NCI-H2081 (cell line): ENCODE measurements at places on chromosomes 5 and 9.

- no peak for DNase-seq
Measured at GRCh38 chr9:91864380-91864779, 85.6 kb downstream of the ROR2 start.

GRCh38 chr5:155522540-155522939 lies 509.0 kb downstream of the KIF4B start:
- no peak for DNase-seq

- no peak for DNase-seq
Measured at GRCh38 chr9:116271340-116271739, 117.7 kb downstream of the PAPPA start.

DNA sequence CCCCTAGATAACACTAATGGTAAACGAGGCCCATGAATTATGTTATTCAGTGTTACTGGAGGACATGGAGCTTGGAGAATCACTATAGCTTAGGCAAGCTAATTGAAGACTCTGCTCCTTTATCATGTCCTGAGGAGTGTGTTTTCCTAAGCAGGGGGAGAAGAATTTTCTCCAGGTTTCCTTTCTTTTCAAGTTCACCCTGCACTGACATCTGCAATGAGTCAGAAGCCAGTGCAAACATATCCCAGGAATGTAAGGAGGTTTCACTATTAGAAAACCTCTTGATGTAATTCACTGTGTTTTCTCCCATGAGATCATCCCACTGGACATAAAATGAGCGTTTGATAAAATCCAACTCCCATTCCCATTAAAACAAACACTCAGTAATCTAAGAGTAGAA lies 75.6 kb downstream of the DMRT2 start:
- no peak for DNase-seq

- DNase-seq = peak; percentile 69
Measured at GRCh38 chr5:41869151-41869723, 988 bp downstream of the OXCT1 start.

DNA sequence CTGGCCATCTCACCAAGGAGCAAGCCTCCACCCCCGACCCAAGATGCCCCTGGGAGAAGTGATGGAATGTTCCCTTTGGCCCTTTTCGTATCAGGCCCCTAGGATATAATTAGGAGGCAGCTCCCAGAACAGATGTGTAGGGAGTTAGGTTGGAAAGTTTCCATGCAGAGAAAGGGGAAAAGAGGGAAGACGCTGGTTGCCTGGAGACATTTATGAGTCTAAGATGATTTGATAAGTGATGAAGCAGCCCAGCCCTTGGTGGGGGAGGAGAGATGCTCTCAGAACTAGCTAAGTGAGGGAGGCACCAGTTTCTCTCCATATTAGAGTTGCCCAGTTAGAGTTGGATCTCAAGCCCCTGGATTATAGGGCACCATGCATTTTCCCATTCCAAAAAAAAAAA lies 137.5 kb downstream of the GNA14 start:
- no peak for DNase-seq

GRCh38 chr5:33558489-33558888 lies 117.7 kb downstream of the TARS1 start:
- no peak for DNase-seq

DNA sequence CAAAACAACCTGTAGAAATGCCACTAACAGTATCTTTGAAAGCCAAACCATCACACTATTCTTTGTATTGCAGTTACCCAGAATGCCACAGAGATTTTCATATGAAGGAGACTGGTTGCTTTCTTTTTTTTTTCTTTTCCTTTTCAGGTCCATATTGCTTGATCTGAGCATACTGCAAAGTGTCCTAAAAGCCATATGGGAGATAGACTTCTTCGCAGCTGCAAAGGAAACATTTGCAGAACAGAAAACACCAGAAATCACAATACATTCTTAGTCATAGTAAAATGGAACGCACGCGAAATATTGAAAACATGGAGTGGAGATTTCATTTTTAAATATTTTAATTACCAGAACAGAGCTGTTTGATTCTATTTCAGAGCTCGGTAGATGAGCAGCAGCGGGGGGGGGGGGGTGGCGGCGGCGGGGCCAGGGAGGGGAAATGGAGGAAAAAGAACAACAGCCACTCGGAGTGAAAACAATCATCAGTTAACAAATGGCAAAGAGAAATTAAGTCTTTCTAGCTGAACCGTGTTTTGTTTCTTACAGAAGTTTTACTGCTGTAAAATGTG lies 284.1 kb downstream of the NFIB start:
- DNase-seq = no peak

DNA sequence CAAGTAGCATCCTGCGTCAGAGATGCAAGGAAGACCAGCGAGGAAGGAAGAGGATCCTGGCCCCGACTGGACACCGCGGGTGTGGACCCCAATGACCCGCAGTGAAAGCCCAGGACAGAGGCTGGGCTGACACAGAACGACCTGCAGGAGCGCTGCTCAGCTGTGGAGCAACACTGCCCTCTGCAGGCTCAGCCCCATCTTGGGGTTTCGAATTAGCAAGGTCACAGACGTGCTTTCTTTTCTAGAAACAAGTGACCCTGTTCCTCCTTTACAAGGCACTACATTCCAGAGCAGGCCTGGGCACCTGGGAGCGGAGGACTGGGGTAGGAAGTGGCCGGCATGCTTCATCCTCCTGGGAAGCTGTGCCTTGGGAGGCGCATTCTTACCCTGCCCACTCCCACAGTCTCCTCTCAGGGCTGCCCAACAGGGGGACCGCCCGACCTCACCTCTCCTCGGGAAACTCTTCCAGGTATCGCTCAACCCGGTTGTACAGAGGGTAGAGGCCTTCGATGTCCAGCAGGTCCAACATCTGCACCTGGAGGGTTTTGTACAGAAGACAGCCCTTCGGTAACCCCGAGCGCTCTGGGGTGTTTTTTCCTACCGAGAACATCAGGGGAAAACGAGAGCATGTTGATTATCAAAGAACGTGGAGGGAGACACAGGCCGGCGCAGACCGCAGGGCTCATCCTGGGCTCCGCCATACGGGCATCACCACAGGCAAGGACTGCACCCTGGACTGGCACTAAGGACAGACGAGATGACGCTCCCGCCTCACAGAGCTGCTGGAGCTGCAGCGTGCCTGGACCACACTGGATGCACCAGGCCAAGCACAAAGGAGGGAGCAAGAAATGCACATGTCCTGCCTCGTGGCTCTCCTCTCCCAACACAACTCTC lies 35.0 kb downstream of the IPPK start:
- DNase-seq = peak; percentile 51

DNA sequence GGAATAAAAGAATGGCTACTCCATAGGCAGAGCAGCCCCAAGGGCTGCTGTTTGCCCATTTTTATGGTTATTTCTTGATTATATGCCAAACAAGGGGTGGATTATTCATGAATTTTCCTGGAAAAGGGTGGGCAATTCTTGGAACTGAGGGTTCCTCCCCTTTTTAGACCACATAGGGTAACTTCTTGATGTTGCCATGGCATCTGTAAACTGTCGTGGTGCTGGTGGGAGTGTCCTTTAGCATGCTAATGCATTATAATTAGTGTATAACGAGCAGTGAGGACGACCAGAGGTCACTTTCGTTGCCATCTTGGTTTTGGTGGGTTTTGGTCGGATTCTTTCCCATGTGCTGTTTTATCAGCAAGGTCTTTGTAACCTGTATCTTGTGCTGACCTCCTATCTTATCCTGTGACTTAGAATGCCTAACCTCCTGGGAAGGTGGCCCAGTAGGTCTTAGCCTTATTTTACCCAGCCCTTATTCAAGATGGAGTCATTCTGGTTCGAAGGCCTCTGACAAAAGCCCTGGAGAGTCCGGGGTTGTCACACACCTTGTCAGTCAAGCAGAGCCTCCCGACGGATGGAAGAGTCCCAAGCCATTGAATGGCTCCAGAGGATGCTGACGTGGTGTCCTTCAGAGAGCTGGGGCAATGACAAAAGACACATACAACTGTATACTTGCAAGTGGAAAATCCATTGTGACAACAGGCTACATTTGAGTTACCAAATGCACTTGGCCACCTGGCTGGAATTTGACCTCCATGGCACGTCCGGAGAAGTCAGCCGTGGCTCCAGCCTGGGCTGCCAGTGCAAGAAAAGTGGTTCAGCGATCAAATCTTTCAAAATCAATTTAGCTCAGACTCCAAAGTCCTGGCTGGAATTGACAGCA lies 67.1 kb upstream of the CLINT1 start:
- DNase-seq = no peak

- no peak for DNase-seq
Measured at GRCh38 chr5:34501840-34502239, 154.3 kb upstream of the RAI14 start.

DNA sequence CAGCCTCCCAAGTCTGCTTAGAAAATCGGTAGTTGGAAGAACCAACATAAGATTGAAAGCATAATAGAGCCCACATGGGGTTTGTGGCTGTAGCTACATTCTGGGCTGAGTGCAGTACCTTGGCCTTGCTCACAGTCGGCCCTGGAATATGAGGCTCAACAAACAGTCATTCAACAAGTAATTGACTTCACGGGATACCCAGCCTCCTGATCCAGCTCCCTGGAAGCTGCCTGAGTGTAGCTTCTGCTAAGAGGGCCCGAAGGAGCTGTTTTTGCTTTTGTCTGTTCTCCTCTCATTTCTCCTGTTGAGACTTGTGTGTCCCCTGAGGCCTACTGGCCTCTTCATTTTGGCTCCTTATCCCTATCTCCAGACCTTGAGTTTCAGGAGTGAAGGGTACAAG lies 170.7 kb downstream of the HSPA4 start:
- DNase-seq = no peak

GRCh38 chr5:35458824-35459207 lies 158.8 kb upstream of the SPEF2 start:
- DNase-seq = no peak

GRCh38 chr5:77937015-77937908 lies 161.1 kb upstream of the TBCA start:
- no peak for DNase-seq

- DNase-seq = no peak
Measured at GRCh38 chr9:121483049-121483448, 16.6 kb downstream of the GGTA1 start.

GRCh38 chr9:126070058-126070655 lies 256.5 kb upstream of the MVB12B start:
- no peak for DNase-seq

GRCh38 chr9:72326641-72327040 lies 38.4 kb downstream of the ZFAND5 start:
- DNase-seq = no peak

GRCh38 chr5:166977911-166978422 lies 1313.5 kb upstream of the WWC1 start:
- DNase-seq = no peak

DNA sequence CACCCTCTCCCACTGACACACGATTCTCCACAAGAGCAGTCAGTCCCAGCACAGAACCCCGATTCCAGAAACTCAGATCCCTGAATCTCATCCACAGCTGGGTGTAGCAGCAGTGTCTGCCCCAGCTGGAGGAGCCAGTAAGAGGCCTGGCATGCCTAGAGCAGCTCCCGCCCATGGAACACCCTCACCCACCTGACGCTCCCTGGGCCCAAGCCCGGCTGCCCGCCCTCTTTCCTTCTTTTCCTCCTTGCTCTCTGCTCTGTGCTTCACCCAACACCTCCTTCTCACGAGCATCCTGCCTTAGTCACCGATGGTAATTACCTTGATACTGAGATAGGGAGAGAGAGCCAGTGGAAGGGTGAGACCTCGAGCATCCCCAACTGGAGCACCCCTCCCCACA lies 8.7 kb downstream of the PCDH1 start:
- no peak for DNase-seq

- no peak for DNase-seq
Measured at GRCh38 chr9:127340721-127341120, 56.2 kb upstream of the SLC2A8 start.

- no peak for DNase-seq
Measured at GRCh38 chr9:132210472-132211145, 48.8 kb downstream of the NTNG2 start.

DNA sequence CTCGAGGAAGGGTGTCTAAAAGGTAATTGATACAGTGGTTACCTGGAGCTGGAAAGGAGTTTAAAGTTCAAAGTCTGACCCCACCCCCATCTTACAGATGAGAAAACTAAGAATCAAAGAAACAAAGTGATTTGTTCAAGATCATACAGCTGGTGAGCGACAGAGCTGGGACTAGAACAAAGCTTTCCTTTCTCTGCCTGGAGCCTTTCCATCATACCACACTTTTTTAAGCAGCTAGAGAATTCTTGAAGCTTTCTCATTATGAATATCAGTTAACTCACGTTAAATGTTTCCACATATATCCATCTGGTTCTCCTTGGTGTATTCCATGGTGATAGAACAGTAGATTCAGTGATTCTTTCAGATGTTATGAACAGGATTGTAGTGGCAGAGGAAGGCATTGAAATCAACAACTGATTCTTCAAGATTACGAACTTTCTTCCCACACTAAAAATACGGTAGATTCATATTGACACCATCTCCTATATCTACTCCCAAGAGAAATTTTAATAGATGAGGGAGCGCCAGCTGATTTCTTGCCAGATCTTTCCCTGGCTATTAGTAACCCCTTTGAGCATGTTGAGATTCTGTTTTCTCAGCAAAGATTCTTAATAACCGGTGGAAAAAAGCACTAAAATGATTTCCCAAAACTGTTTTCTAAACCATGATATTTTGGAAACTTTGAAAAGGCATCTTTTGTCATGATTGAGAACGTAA lies 233.7 kb downstream of the ADAMTSL1 start:
- no peak for DNase-seq

GRCh38 chr5:137114529-137114928 lies 384.6 kb downstream of the SPOCK1 start:
- DNase-seq = no peak

- DNase-seq = no peak
Measured at GRCh38 chr9:37954581-37954981, 50.7 kb upstream of the SLC25A51 start.

DNA sequence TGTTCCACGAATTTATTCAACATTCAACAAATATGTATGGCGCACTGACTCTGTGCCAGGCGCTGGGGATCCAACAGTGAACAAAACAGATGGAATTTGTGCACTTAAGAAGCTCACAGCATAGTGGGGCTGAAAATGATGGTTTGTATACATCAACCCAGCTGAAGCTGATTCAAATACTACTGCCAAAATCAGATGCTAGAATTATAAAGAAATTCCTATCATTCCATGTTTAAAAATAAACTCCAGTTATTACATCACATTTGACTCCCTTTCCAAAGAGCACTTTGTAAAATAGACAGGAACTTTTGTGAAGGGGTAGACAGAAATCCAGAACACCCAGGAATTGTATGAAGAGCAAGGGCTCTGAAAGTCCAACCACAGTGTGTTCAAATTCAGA lies 54.1 kb downstream of the ZNF608 start:
- no peak for DNase-seq

DNA sequence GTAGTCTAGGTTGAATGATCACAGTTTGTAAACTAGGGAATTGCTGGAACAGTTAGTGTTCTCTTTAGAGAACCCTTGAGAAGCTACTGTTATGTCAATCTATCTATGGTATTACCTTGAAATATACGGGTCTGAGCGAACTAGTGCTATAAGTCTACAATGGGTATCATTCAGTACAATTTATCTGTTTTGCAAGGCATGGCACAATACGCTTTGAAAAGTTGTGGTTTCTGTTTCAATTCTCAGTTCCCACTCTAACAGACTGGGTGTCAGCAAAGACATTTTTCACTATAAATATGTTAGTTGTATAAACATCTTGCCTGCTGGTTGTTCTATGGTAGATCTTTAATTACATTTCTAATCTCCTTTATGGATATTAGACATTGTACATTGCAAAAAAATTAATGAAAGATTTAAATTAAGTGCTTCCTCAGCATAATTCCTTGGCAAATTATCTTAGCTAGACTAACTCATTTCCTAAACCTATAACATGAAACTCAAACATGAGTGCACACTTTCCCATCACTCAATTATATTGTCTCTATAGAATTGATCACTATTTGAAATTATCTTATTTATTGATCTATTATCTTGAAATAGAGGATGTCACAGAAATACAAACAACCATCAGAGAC lies 24.9 kb upstream of the SLCO6A1 start:
- DNase-seq = no peak

- no peak for DNase-seq
Measured at GRCh38 chr9:117278471-117279035, 136.3 kb downstream of the ASTN2 start.
